NCI-H526 treated with DMSO at 0.1 percent for 48 hours (cell line): ENCODE measurements at places on chromosomes 7 and 10.

DNA sequence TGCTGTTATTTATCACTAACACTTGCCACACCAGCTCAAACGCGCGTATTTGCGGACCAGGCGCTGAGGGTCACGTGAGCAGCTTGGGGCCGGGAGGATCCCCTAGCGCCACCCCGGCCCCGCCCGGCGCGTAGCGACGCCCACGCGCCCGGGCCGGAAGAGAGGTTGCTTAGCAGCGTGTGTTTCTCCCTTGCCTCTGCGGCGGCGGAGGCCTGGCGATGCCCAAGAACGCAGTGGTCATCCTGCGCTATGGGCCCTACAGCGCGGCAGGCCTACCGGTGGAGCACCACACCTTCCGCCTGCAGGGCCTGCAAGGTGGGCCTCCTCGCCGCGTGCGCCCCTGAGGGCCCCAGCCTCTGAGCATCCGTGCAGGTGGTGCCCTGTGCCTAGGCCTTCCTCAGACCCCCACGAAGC, at the start of gene C10orf53:
Gene C10orf53 (plus strand): TSS at position 172 of the 414 bp plus-strand sequence. CDS start 47 bp downstream, at position 219.
- DNase-seq, result no peak

GRCh38 chr10:47329855-47330254, 7.6 kb downstream of the GDF2 start:
- DNase-seq, result no peak

DNA sequence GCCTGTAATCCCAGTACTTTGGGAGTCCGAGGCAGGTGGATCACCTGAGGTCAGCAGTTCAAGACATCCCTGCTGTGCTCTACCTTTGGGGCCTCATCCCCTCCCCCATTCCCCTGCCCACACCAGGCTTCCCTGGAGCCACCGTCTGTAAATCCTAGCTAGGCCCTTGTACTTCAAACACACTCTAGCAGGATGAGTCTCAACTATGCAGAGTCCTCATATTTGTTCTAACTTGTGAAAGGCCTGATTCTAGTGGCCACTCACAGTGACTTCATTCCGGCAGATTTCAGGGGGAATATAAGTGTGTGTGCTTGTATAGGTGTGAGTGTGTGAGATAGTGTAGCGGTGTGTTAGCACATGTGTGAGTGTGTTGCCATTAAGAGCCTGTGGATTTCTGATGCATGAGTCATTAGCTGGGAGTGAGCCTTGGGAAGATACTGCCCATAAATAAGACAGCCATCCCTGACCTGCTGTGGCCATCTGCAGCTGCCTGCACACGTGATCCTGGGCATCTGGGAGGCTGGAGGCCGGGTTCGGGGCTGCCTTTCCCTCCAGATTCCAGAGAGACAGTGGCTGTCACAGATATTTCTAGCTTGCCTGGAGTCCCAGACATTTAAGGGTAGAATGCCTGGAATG, 1.7 kb upstream of the NEURL1 start:
- DNase-seq, result no peak

DNA sequence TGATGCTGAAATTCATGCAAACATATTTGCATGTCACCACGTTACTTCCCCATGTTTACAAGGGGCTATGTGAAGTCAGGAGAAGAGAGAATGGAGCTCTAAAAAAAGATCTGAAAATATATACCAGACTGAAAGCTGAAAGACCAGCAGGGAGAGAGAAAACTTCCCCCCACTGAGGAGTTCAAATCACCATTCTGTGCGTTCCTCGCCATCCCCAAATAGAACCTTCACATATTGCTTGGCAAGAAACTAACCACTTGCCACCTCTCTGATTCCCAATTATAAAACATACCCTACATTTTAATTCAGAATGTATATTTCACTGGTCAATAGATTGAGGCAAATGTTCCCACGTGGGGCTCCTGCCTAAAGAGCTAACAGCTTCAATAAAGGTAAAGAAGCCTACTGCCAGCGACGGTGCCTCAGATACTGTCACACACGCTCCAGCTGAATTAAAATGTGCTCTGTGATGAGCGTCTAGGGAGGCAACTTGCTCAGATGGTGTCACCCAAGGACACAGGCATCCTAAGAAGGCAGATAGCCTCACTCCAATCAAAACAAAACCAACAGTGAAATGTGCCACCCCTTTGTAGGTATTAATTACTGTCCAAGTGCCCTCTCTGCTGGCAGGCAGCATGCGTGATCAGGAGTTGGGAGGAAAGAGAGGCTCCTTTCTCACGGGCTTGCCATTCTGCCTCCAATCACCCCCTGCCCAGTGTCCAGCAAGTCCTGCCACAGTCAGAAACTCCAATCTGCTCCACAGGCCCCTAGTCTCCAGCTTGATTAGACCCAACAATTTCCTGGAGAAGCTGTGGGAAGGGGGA, 298.2 kb downstream of the GRID1 start:
- no peak for DNase-seq

DNA sequence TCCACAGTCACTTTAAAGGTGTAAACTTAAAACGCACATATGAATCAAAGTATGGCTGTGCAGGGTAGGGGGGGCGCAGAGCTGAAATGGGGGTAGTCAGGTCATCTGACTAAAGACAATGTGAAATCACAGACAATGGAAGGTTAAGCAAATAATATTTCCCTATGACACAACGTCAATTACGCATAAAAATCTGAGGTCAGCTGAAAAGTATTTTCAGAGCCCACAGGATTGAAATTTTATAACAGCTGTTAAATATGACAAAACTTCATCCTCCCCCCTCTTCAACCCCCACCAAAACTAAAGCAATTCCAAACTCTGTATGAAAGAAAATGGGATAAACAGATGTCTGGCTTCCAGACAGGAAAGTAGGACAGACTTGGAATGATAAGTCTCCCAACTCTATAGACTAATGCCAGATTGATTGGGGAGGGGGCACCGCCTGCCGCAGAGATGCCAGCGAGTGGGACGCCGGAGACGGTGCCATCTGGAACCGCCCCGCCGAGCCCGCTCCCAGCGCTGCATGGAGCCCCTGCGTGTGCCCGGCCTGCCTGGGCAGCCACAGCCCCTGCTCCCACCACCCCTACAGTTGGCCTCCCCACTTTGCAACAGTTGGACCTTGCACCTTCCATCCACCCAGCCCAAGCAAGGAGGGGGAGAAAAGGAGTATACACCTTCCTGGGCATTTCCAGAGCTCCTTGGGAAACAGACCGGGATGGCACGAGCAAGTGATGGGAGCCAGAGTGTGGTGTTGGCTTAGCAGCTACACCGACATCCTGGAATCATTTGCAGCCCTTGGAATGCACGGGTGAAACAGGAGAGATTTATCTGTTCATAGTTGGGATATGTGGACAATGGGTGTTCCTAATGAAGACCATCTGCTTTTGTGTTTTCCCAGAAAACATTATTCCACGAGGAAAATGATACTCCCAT, 10.7 kb downstream of the EBF3 start:
- DNase-seq, result no peak

GRCh38 chr10:15341502-15342128, 29.5 kb downstream of the FAM171A1 start:
- DNase-seq, result no peak

DNA sequence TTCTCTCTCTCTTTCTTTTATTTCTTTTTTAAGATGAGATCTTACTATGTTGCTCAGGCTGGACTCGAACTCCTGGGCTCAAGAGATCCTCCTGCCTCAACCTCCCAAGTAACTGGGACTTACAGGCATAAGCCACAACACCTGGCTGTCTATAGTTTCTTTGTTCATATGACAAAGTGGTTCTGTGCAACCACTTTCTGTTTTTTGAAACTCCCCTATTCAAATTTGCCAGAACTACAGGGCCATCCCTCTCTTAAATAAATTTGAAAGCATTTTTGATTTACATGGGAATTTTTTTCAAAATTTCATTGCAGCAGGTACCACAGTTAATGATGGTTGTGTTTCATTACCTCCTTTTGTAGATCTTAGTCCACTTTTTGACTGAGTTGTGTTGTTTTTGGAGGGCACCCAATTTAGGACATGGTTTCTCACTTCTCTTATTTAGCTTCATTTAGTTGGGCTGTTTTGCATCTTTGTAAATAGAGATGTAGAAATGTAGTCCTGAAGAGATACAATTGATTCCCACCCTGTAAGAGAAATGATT, 119.2 kb downstream of the LRRC4 start:
- DNase-seq, result no peak

GRCh38 chr7:585873-586272, 66.2 kb upstream of the PDGFA start:
- no peak for DNase-seq

DNA sequence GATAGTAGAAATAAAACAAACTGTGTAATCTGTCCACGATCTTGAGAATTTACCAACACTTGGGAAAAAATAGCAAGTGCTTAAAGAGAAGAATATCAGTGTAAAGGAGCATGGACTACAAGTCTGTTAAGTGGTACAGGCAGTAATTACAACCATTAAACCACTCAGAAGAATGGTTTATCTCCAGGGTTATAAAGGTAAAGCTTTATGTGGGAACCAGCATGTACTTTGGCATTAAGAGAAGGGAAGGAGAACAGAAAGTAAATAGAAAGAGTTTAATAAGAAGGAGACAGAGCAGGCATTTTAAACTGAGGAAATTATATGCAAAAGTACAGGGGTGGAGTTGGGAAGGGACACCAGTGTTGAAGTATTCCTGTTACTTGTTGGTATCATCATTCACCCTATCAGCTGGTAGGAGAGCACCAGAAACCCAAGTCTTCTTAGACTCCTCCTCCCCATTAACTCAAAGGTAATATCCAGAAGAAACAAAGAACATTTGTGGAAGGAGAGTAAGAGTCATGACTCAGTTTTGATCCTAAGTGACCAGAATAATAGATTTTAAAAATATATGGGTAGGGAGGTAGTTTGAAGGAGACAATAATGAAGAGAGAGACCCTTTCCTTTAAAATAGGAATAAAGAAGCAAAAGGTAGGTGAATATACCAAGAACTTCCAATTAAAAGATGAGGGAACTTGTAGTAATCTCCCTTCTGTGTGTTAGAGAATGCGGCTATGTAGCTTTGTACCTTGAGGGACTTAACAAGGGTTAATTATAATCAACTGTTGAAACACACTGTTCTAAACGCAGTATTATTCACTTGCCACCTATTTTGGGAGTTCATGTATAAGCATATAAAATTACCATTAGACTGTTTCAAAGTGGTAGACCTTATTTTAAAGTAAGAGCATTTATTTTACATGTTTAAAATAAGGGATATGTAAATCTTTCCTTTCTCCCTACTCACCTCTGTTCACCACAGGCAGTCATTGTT, 92.1 kb upstream of the STRIP2 start:
- no peak for DNase-seq

DNA sequence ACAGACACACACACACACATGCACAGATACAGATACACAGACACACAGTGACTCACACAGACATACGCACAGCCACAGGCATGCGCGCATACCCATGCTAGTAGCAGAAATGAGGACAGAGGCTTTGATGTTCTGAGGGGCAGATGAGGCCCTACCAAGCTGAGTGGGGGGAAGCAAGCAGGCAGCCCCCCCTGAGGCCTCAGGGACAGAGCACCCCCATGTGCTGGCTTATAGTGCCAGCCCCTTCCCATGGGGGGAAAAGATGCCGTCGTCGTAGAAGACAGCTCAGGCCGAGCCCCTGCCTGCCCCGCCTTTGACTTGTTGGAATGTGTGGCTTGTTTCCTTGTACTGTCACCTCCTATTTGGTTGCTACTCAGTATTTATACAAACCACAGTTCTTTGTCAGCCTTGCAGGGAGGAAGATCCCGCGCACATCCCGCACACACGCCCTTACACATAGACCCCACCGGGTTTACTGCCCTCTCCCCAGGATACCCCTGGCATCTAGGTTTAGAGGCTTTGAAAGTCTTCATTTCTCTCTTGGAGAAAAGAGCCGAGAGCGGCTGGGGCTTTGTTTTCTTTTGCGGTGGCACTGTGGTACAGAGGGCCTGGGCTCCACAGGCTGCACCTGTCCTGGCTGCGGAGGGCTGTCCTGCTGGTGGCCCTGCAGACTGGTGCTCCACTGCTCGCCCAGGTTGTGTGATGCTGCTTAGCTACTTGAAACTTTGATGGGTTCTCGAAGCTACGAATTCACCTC, 112.5 kb downstream of the DOCK1 start:
- DNase-seq, result no peak

GRCh38 chr10:127909716-127910463, 3.0 kb downstream of the PTPRE start:
- DNase-seq, result no peak

GRCh38 chr10:4742217-4742616, 83.8 kb upstream of the AKR1E2 start:
- no peak for DNase-seq

- DNase-seq, result no peak
Observed at GRCh38 chr10:78924319-78925003, 144.3 kb upstream of the ZMIZ1 start.

- no peak for DNase-seq
Observed at GRCh38 chr7:106052681-106053080, 59.4 kb downstream of the SYPL1 start.

GRCh38 chr7:77580762-77581350, 43.8 kb downstream of the PTPN12 start:
- DNase-seq, result no peak

- DNase-seq, result no peak
Observed at GRCh38 chr7:46059308-46060020, 138.4 kb upstream of the IGFBP3 start.

- no peak for DNase-seq
Observed at GRCh38 chr7:29854257-29854938, 48.1 kb downstream of the WIPF3 start.

DNA sequence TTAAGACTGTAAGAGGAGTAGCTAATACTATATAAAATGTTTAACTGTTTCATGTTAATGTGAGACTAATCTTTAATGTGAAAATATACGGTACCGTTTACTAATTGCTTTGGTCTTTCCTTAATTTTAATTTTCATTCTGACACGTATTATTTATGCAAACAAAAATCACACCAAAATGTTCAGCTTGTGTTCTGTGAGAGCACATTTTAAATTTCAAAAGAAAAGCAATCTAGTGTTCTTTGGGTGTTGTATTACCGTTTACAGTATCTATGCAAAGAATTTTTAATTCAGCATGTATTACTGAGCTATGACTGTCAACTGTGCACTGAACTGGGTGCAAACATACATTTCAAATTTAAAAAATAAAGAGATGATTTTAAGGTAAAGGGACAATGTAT, 2.2 kb downstream of the WNT16 start:
- DNase-seq, result no peak

DNA sequence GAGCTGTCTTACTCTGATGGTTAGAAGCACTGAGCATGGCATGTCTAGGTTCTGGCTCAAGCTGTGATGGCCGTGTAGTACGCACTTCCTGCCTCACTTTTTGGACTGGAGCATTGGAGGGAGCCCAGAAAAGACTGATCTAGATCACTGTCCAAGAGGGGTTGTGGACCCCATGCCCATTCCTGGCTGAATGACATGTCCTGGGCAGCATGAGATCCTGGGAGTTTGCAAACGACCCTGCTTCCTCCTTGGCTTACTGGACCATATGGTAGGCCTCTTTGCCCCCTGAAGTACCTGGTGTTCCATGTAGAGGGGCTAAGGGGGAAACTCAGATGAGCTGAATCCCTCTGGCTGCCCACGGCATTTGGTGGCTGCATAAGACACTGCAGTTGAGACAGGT, 36.7 kb downstream of the ARHGAP22 start:
- DNase-seq, result no peak
